Muscle of back (tissue), 13 donors: ENCODE measurements at places on chromosomes 6 and 20.
A peak's percentile ranks its signal among the peaks of the same experiment; 100 is the strongest.

DNA sequence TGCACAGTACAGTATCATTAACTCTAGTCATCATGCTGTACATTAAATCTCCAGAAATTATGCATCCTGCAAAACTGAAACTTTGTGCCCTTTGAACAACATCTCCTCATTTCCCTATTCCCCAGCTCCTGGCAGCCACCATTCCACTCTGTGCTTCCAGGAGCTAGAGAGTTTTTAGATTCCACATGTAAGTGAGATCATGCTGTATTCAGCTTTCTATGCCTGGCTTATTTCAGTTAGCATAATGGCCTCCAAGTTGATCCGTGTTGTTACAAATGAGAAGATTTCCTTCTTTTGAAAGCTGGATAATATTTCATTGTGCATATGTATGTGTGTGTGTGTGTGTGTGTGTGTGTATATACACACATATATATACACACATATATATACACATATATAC, 86.9 kb upstream of the SLC24A3 start:
- DNase-seq = no peak

- no peak for DNase-seq
Observed at GRCh38 chr20:38776363-38776762, 28.1 kb downstream of the ACTR5 start.

GRCh38 chr6:20559924-20560551, 25.8 kb downstream of the CDKAL1 start:
- no peak for DNase-seq

- peak; percentile 55 for DNase-seq
Observed at GRCh38 chr6:16639684-16640480, 121.4 kb downstream of the ATXN1 start.

DNA sequence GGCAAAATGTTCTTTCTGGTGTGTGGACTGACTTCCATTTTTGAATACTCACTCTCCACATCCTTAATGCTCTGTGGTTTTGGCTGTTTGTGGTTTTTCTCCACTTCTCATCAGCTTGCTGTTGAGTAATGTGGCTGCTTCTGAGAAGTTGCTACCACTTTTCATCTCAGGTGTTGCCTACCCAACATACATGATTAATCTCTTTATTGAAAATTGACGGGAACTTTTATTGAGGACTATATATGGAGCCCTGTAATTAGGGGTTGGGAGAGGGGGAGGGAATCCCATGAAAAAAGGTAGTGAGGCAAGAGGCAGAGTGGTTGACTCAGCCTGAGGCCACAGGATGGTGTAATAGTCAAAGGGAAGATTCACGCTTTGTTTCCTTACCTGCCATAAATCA, 17.6 kb downstream of the IL22RA2 start:
- no peak for DNase-seq

- no peak for DNase-seq
Observed at GRCh38 chr6:15386110-15386755, 140.4 kb downstream of the JARID2 start.

GRCh38 chr20:44008806-44009678, 94.4 kb downstream of the TOX2 start:
- no peak for DNase-seq

- DNase-seq = no peak
Observed at GRCh38 chr6:113654396-113654795, 202.7 kb upstream of the MARCKS start.

GRCh38 chr20:1934721-1935573, 39.7 kb downstream of the SIRPA start:
- DNase-seq = no peak

GRCh38 chr6:45445749-45446549, 68.2 kb upstream of the SUPT3H start:
- peak; percentile 99 for DNase-seq

- DNase-seq = no peak
Observed at GRCh38 chr20:1711826-1712601, 54.4 kb upstream of the SIRPG start.

DNA sequence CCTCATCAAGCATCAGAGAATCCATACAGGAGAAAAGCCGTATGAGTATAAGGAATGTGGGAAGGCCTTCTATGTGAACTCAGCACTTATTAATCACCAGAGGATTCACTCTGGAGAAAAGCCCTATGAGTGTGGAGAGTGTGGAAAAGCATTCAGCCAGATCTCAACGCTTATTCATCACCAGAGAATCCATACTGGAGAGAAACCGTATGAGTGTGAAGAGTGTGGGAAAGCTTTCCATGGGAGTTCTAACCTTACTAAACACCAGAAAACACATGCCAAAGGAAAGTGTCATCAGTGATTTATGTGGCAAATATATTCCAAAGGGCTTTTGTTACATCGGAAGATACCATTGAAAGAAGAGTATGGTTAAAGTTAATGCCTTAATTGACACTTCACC, 25.4 kb downstream of the ZKSCAN8 start:
- peak; percentile 89 for DNase-seq

GRCh38 chr20:47295921-47296426, 60.5 kb downstream of the ZMYND8 start:
- no peak for DNase-seq

DNA sequence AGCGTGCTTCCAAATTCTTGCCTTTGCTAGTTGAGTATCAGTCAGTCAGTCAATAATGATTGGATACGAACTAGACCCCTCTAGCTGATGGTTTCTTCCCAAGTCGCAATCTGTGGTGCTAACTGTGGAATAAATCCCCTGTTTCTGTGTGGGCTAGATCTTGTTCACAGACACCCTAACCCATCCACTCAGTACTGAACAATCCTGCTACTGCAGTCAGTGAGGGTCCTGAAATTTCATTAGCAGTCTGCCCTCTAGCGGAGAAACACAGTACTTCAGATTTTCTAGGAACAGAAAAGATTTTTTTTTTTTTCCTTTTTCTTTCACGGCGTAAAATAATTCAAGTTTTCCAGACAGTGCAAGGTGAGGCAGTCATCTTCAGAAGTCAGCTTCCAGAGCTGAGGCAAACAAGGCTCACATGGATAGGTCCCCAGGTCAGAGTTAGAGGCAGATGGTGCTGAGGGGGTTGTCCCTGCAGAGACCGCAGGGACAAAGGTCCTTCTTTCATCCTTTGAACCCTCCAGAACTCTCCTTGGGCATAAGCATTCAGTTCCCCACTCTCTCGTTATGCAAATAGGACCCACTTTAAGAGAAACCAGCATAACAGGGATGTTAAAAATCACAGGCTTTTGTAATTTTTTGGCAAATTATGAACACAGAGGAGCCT, 119.6 kb downstream of the SCML4 start:
- peak; percentile 61 for DNase-seq

DNA sequence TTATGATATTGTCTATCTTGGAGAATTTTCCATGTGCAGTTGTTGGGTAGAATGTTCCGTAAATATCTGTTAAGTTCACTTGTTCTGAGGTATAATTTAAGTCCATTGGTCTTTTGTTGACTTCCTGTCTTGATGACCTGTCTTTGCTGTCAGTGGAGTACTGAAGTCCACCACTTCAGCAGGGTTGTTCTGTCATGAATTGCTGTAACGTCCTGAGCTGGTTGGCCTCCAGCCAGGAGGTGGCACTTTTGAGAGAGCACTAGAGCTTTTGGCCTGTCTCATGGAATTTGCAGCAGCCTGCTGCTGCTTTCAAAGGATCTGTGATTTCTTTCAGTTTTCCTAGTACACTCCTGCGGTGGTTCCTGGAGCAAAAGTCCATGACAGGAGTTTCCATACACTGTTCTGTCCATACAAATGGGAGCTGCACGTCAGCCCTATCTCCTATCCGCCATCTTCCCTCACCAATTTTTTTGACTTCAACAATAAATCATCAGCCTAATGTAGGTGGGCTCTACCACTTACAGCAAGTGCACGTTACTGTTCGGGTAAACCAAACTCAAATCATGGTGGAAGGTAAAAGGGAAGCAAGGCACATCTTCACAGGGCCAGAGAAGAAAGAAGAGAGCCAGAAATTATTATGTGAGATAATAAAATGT, 46.9 kb upstream of the TRERF1 start:
- no peak for DNase-seq

DNA sequence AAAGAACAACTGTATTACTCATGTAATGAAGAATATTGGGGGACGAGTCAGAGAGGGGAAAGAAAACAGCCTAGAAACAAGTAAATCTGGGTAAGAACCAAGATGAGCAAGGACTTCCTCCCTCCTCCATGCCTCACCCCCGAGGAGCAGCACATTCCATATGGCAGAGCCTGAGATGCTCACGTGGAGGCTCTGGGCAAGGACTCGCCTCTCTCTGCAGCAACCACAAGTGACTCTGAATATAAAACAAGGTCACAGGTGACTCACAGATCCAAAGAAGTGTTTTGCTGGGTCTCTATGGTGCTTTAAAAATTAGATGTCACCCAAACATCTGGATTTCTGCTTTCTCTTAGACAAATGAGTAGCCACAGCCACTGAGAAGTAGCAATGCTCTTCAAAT, 453.0 kb upstream of the SULF2 start:
- no peak for DNase-seq

- peak; percentile 78 for DNase-seq
Observed at GRCh38 chr6:131791476-131791875, 16.3 kb upstream of the ENPP1 start.

DNA sequence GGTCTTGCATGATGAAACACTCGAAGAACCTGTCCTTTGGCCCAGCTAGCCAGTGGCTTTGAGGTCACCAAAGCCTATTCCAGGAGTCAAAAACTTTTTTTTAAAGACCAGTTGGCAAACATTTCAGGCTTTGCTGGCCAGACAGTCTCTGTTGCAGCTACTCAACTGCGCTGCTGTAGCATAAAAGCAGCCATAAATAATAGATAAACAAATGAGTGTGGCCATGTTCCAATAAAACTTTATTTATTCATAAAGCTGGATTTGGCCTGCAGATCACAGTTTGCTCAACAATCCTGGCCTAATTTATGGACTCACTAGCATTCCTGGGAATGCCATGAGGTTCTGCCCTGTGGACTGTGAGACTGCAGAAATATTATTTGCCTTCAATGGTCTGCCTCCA, 68.8 kb upstream of the LTV1 start:
- DNase-seq = no peak

- DNase-seq = no peak
Observed at GRCh38 chr6:169702840-169703246, 917 bp downstream of the C6orf120 start.
